ENCODE measurements at places on chromosomes 6 and 20.

DNA sequence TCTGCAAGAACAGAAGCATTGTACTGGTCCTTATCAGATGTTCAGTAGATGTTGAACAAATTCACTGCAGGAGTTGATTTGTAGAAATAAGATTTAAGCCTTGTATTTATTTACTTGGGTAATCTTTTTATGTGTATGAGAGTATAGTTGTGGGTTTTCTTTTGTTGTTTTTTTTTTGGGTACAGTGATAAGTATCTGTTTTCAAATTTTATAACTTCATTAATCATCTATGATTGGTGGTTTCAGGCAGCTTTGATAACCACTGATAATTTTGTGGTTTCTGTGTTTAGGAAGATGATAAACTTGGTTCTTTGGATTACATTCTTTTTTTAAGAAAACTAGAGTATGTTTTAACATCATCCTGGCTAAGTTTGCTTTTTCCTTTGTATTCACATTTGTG, 2.8 kb downstream of the AFDN start:
- DNase-seq = no peak

- DNase-seq = no peak
Observed at GRCh38 chr6:83960664-83961063, 72.9 kb upstream of the MRAP2 start.

DNA sequence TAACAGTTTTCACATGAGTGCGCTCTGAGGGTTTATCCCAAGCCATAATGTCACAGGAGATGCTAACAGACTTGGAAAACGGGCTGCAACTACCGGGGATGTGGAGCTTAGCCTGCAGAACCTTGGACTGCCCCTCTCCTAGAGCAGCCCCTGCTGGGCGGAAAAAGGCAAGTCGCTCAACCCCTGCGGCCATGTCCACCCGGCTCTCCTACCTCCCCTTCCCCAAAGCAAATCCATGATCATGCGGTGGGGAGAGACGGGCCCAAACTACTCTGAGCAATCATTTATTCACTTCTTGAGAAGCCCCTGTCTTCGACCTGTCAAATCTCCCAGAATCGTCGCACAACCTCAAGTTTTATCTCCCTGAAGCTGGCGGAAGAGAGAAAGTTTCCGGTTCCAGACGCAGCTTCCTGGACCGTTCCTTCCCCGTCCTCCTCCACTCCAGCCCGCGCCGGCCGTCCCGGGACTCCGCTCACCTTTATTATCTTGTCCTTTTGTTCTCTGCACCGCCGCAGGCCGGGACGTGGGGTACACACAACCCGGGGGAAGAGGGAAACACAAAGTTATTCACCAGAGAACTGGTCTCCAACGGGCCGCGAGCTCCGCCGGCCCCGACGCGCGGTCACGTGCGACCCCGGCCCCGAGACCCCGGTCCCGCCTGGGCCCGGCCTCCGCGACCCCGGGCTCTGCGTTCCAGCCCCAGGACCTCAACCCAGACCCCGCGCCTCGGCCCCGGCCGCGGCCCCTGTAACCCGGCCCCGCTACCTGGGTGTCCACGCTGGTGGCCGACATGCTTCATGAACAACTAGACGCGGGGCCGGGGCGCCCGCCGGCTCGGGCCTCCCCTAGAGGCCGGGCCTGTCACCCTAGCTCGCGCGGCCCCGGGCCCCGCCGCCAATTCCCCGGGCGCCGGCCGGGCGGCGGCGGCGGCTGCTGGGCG, 560 bp downstream of the YTHDF1 start:
- peak; percentile 68 for DNase-seq

DNA sequence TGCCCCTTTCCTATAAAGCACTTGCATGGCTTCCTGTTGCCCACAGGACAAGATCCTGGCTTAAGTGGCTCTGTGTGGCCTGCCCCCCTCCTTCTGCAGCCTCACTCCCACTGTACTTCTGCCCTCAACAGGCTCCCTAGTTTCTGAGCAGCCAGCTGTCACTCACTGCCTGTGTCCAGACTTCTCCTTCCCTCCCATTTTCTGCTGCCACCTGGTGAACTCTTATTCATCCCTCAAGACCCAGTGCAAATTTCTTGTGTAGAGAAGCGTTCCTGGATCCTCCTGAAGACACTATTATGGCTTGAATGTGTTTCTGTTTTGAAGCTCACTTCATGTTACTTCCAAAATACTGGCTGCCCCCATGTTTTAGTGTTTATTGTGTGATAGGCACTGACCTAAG, 26.5 kb downstream of the SNPH start:
- no peak for DNase-seq

GRCh38 chr6:108689272-108690161, 128.8 kb downstream of the FOXO3 start:
- DNase-seq = no peak

- no peak for DNase-seq
Observed at GRCh38 chr6:45678285-45678607, 300.5 kb upstream of the SUPT3H start.

DNA sequence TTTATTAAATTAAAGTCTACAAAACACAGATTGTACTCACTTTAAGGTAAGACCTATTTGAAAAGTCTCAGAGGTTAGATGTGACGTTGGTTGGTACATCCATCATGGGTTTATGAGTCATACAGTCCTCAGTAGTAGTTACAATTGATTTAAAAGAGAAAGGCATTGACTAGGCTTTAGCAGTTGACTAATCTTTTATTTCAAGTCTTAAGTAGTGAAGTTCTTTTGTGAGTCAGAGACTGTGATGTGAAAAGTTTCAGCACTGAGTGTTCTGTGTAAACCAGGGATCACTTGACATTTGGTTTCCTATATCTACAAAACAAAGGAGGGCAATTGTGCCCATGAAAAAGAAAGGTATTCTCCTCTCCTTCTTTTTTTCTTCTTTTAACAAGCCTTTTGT, 221.3 kb downstream of the GRIK2 start:
- DNase-seq = no peak

- no peak for DNase-seq
Observed at GRCh38 chr6:35972471-35973367, 51.7 kb downstream of the SLC26A8 start.

- DNase-seq = no peak
Observed at GRCh38 chr6:117549611-117550010, 52.7 kb downstream of the GOPC start.

DNA sequence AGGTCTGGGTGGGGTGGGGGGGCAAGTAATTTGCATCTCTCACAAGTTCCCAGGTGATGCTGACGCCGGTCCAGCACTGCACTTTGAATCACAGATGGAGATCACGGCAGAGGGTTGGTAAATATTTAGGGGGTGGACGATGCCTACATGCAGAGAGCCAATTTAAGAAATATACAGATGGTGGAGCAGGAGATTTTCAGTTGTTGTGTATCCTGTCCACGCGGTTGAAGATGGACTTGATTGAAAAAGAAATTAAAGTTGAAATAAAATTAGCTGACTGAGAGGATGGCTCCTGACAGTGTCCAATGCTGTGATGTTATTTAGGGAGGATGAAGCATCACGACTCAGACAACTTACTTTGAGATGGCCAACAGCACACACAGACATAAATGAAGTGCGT, 74.6 kb downstream of the PHACTR3 start:
- DNase-seq = no peak

GRCh38 chr6:36114798-36115408, 15.4 kb upstream of the MAPK13 start:
- DNase-seq = no peak

DNA sequence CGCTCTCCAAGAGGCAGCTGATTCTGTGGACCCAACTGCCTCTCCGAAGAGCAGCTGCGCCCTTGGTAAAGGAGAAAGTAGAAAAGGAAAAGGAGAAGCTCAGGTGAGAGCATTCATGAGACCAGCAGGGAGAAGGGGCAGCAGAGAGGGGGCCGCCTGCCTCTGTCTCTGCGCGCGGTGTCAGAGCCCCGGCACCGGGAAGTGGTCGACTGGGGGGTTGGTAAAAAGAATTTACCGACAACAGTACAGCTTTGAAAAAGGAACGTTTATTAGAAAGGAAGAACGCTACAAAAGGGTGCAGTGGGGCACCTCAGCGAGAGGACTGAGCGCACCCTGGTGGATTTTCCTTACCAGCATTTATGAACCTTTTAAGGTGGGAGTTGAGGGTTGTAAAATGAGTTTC, 61.9 kb downstream of the GPR6 start:
- DNase-seq = peak; percentile 40

DNA sequence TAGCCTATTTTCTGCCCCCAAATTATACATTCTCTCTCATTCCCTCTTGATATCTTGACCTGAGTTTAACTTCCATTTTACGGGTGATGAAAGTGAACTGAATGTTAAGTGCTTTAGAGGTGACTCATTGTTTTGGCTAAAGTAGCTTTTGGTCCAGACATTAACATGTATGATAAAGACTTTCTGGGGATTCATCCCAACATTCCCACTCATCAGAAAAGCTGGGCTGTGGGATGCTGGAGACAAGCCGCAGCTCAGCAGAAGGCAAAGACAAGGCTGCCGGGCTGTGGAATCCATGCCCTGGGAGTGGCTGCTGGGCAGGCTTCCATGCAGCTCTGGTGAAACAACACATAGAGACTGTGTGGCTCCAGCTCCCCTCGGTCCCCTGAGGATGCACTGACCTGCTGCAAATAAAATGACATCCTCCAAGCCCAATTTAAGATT, 89.9 kb upstream of the SYNDIG1 start:
- no peak for DNase-seq

DNA sequence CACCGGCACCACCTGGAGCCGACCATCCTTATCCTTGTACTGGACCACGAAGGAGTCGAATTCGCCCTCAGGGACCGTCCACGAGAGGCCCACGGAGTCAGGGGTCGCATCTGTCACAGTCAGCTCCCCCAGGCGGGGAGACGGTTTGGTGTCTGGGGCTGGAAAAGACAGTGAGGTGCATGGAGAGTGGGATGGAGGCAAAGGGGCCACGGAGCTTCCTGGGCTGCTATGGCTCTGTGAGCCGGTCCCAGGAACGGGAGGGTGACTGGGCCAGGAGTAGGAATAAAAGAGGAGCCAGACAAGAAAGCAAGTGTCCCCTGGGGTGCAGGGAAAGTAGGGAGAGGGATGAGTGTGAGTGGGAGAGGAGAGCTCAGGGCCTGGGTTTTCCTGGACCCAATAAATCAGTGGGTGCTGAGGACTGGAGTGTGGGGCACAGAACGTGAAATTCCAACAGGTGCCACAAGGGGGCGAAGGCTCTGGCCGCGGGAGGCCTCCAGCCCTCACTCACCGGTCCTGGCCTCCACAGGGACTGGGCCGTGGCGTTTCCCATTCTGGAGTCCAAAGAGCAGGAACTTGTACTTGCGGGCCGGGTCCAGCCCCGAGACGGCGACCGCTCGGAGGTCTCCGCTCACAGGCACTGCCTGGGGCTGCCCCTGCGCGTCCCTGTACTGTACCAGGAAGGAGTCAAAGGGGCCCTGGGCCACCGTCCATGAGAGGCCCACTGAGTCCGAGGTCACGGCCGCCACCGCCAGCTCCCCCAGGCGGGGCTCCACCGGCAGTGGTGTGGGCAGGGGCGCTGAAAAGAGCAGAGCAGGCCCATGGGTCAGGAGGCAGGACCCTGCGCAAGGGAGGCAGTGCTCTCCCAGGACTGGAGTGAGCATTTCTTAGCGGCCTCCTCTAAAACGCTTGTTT, 9.9 kb downstream of the CYP21A2 start:
- DNase-seq = peak; percentile 79

GRCh38 chr6:157989541-157990289, 8.1 kb downstream of the SYNJ2 start:
- DNase-seq = no peak

DNA sequence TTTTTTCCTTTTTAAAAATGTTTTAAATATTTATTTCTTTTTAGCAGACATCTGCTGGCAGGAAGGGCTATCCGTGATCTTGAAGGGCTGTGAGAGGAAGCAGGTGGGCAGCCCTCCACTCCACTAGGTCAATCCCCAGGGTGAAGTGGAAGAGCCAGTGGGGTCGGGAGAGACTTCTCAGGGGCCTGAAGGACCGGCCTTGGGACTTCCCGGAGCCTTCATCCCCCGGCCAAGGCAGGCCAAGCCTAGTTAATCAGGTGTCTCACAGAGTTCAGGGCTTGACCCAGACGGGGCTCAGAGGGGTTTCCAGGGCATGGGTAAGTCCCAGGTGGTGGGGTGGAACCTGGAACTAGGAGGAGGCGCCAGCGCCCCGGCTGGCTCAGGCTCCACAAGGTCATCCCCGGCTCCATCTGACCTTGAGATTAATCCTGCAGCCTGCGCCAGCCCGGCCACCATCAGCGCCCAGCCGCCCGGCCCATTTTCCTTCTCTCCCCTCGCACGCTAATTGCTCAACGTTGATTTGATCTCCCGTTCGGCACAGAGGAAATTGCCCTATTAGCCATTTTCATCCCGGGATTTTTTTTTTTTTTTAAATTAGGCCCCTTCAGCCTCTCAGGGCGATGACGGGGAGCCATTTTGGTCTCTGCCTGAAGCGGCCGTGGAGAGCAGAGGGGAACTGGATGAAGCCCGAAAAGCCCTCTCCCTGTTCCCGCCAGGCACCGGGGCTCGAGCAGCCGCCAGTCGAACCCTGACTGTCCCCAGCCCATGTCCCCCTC, 44.4 kb downstream of the MDFI start:
- DNase-seq = no peak

DNA sequence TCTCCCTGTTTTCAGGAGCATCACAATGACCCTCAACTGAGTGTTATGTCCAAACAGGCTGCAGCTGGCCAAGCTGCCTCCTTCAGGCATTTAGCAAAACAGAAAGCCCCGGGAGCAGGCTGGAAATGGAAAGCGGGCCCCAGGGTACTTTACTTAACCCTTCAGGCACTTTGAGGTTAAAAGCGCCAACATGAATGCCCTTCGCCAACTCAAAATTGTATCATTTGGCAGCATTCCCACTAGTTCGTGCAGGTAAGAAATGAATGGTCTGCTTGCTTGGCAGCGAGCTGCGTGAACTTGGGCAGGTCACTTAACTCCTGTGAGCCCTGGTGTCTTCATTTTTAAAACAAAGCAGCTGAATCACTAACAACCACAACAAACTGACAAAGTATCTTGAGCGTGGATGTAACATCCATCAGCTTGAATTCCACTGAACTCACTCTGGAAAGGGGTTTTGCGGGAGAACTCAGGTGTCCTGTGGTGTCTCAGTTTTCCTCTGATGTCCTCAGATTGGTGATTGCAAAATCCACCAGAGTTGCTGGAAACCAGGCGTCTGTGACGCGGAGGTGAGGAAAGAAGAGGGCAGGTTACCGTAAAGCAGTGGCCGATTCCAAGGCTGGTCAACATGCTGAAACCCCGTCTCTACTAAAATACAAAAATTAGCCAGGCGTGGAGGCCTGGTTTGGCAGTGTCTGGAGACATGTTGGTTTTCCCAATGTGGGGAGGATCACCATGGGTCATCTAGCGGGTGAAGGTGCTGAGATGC, 118.8 kb upstream of the ZNF217 start:
- DNase-seq = no peak

DNA sequence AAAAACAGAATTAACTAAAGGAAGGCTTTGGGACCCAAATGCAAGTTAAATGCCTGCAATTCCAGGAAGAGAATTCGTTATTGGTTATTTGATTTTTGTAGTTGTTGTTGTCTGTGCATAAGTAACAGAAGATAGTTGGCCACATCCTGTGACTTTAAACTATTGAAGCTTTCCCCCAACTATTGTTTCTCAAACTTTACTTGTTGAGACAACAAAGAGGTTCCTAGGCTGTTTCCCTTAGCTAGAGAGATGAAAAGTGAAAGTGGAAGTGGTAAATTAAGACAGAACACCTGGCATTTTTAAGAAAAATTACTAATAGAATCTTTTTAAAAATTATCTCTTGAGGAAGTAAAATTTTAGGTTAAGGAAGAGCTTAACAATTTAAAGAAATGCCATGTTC, 525.2 kb downstream of the PKHD1 start:
- no peak for DNase-seq

- no peak for DNase-seq
Observed at GRCh38 chr6:3124667-3125066, 6.2 kb downstream of the BPHL start.

All from erythroblast (primary cell).